Ovary (tissue), 10 donors: ENCODE measurements at places on chromosomes 3 and 15. TPM values are rescaled to one million over a fixed set of nuclear protein-coding genes. Genes with fewer than 3 reads are reported as not detected.
A peak's percentile ranks its signal among the peaks of the same experiment; 100 is the strongest.

Gene CLDN18
- 0.08 TPM for polyA plus RNA-seq

Gene TLR9
- polyA plus RNA-seq, result 0.58 TPM

Gene GOLGA8G
- not detected for polyA plus RNA-seq

Gene ARL6
- polyA plus RNA-seq, result 5.5 TPM

Gene SPG11
- polyA plus RNA-seq, result 25.4 TPM

Gene C3orf20
- 0.08 TPM for polyA plus RNA-seq

Gene ST3GAL6
- 4.4 TPM for polyA plus RNA-seq

Gene REC114
- not detected for polyA plus RNA-seq

Gene FANCD2OS
- not detected for polyA plus RNA-seq

DNA sequence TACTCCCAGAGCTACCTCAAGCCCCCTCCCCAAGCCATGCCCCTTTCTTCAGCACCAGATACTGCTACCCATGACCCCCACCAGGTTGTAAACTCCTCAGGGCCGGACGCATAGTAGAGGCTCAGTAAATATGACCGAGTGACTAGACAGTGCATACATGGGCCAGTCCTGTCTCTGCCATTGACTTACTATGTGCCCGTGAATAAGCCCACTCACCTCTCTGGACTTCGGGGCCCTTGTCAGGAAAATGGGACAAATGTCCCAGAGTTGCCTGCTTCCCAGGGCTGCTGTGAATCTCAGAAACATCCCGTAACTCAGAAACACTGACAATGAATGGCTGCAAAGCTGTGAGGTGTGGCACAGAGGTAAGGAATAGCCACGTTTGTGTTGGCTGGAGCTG is 48.2 kb upstream of the FGD5 start:
- no peak for DNase-seq

DNA sequence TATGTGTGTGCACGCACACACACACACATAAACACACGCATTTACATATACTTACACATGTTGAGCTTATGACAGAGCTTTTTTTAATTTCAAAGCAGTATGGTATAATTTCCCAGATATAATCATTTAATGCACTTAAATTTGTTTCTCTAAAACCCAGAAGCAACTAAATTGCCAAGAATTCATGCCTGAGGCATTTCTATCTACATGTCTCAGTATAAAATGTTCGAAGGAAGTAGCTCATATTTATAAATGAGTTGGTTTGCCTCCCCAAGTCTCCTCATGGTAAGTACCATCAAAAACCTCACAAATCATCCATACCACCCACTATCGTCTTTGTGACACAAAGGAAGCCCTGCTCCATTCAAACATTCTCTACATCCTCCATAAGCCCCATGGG is 130.6 kb downstream of the RPL22L1 start:
- no peak for DNase-seq

- DNase-seq, result no peak
Observed at GRCh38 chr3:81554801-81555200, 206.6 kb downstream of the GBE1 start.

DNA sequence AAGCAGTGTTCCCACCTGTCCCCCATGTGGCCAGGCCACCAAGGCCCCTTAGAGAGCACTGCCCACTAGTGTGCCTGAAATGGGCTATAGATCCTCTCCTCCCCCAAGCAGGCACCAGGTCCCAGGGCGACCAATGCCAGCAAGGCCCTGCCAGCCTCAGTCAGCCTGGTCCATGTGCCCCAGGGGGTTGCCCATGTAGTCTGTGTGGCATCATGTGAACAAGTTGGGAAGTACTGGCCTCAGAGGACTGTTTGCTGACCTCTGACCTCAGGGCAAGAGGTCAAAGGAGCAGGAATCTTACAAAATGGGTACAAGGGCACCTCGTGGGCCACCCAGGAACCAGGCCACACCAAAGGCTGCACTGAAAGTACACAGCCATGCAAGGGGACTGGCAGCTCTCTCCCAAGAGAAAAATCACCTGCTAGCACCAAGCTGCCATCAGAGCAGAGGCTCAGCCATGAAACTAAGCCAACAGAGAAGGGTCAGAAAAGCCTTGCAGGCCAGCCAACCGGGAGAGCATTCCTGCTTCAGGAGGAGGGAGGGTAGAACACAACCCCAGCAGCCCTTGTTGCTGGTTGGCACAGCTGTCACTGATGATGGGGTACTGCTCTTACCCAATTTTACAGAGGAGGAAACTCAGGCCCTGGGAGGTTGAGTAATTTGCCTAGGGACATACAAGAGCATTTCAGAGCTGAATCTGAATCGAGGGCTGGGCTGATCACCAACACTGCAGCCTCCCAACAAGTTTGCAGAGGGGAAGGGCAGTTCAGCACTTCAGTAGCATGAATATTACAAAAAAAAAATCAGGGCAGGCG is 5.2 kb upstream of the FURIN start:
- no peak for DNase-seq

GRCh38 chr15:70323111-70323851 is 225.6 kb upstream of the TLE3 start:
- DNase-seq, result peak; percentile 50

DNA sequence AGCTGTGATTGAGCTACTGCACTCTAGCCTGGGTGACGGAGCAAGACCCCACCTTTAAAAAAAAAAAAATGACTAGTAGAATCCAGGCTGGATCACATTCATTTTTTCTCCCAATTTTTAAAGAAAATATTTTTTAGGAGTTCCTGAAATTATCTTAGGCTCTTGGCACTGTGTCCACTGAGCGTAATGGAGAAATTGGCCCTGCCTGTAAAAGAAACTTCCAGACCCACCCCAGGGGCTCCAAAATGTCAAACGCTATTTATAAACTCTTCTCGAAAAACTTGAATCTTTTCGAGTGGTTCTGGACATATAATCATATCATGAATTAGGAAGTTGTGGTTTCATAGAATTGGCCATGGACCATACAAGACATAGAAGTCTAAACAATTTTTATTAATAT is 300.2 kb upstream of the RGMA start:
- DNase-seq, result no peak

GRCh38 chr3:193744822-193745684 is 152.0 kb downstream of the OPA1 start:
- no peak for DNase-seq

GRCh38 chr3:144033240-144033589 is 61.6 kb downstream of the DIPK2A start:
- DNase-seq, result no peak

DNA sequence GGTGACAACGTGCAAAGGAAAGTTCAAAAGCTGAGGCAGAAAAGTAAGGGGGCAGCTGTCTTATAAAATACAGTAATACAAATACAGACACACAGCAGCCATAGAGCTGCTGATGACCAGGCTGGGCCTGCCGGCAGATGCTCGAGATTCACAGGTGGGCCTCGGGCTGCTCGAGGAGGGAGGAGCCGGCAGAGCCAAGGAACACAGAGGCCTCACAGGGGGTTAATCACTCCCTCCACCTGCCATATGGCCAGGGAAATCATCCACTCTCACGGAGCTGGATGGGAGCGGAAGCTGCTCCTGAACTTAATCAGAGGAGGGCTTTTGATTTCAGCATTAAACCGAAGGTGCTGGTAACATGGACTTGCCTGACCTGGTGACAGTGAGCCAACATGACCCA is 29.6 kb upstream of the MGLL start:
- no peak for DNase-seq

DNA sequence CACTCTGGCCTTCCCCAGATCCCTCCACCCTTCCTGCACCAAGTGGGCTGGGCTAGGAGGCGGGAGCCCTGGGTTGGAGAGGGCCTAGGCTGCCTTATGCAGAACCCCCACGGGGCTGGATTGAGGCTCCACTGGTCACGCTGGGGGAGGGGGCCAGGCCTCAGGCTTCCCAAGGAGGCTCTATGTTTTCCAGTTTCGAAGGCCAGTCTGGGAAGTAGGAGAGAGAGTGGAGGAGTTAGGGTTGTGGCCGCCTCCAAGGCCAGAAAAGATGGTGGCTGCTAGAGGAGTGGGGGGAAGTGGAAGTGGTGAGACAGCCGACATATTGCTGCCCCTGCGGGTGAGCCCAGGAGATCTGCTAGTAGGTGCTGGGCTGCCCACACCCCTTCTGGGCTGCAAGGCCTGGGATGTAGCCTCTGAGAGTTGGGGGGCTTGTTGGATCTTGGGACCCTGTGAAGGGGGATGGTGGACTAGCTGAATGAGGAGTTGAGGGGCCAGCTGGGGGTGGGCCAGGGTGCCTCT is 1.2 kb downstream of the GNAI2 start:
- DNase-seq, result peak; percentile 60

GRCh38 chr15:60344461-60344860 is 53.3 kb downstream of the ANXA2 start:
- no peak for DNase-seq

DNA sequence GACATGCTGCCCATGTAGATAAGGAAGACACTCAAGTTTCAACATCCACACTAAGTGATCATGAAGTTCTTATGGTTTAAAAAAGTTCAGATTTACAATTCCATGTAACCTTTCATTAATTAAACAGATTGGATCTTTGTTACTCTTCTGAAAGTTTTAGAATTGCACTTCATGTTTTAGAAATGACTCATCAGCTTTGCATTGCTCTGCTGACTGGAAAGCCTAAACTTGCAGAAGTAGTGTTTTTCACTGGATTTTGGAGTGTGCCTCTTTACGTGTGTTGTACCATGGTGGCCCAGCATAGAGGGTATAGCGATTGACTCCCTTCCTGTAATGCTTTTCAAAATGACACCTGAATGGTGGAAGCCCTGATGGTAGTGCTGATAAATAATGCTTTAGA is 157.9 kb downstream of the BBX start:
- DNase-seq, result no peak

DNA sequence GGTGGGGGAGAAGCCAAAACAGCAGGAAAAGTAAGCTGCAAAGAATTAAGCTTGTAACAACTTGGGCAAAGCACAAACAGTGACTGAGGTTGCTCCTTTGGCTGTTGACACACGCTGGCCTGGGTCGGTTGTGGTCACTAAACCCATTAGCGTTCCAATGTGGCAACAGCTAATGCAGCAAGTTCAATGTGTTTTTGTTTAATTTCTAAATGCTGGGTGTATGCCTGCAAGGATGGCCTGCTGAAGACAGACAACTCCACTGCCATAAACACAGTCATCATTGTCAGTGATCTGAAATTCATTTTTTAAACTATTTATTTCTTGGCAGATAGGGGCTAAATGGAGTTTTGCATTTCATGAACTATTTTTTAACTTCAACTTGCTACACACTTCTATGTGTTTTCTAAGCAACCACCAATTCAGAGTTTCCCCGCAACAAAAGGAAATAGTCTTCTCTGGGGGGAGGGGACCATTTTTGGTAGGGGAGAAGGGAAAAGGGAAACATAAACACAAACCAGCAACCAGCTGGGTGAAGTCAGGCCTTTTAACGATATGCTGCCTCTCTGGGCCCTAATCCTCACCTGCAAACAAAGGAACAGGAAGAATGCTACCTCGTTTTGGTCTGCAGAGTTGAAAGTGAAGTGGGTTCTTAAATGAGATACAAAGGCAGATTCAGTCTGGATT is 34.8 kb upstream of the WNT5A start:
- no peak for DNase-seq

DNA sequence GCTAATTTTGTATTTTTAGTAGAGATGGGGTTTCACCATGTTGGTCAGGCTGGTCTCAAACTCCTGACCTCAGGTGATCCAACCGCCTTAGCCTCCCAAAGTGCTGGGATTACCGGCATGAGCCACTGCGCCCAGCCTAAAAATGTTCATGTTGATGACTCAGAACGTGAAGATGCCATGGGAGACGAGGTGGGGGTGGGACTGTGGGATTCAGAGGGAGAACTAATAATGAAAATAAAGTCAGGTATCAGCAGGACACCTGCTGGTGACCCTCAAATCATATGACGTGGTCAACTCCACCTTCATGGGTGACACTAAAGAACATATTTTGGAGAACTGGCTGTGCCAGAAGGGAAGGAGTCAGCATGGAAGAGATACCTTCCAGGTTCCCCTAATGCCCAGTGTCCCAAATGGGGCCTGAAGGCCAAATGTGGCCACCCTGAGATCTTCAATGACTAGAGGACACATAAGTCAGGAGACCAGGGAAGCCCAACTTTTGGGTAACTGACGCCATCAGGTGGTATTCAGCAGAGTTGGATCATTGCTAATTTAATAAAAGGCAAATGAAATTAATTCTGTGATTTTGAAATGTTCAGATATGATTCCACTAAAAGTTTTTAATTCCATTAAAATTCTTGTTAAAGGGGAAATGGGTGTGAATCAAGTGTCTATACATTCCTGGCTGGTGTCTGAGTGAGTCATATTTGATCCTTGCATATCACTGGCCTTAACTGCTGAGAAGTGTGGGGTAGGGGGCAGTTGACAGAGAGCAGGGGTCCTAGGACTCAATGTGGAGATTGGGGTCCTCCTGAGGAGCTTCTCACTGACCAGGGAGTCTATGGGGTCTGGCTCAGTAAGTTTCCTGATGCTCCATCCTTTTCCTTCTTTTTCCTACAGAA is 88.6 kb upstream of the GSK3B start:
- no peak for DNase-seq

DNA sequence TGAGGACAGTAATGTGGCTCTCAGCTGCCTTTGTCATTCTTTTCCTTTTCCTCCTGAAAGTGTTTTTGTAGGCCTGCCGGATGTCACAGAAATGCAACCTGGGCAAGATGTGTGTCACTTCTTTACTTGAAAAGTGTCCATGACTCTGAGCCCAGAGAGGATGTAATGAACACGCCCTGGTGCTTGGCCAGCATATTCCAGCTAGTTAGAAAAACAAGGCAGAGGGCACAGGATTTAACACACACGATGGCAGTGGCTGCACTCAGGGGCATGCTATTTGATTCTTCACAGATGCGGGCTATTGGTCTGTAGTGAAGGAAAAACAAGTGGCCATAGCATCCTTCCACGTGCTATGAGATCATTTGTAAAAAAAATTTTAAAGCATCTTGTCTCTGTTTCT is 30.3 kb upstream of the PTX3 start:
- no peak for DNase-seq

- no peak for DNase-seq
Observed at GRCh38 chr3:193773266-193774220, 180.5 kb downstream of the OPA1 start.

- DNase-seq, result no peak
Observed at GRCh38 chr3:129442947-129443346, 2.9 kb downstream of the IFT122 start.
